ENCODE measurements at places on chromosomes 5 and 9.

- peak; percentile 24 for DNase-seq
Measured at GRCh38 chr5:132772291-132773070, 4.6 kb downstream of the SEPTIN8 start.

DNA sequence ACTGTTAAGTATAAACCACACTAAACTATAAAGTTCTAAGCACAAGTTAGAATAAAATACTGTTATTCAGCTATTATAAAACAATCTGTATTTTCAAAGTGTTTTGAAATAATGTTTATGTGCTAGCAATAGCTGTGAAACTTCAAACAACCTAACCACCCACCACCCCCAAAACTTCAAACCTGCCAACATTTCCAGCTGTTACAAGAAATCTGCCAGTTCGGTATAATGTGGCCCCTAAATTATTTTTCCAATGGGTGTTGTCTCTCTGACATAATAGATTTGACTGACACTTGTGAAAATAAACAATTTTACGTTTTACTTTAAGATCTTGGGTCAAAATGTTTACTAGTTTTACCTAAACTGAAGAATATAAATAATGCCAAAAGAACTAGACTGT, 24.7 kb downstream of the MAPKAP1 start:
- DNase-seq: no peak

- no peak for DNase-seq
Measured at GRCh38 chr5:148996270-148996669, 66.6 kb downstream of the SH3TC2 start.

- no peak for DNase-seq
Measured at GRCh38 chr5:148224117-148224742, 14.1 kb upstream of the MARCOL start.

DNA sequence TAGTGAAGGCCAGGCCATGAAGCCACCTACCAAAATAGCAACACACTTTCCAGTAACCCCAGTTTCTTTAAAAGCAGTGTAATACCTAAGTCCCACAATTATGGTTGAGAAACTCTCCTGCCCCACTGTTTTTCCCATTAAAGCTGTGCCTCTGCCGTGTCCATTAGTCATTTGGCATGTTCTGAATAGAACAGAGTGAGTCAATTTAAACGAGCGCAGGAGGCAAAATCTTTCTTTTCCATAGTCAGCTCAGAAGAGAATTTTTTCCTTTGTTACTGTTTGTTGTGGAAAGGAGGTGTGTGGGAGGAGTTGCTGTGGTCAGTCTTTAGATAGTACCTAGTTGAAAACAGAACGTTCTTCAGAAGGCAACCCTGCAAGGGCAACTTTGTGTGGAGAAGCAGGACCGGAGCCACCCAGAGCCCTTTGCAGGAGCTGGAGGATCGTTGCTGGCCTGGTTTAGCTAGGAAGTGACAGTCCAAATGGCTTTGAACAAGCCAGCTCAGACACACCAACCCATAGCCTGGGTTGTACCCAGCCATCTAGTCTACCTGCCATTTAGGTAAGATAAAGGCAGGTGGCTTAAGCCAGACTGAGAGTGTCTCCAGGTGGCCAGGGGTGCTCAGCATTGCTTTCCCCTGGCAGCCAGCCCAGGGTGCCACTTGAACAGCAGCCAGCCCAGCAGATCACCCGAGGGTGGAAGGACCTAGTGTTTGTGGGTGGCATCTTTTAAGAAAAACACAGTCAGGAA, 30.4 kb downstream of the GADD45G start:
- peak; percentile 88 for DNase-seq

DNA sequence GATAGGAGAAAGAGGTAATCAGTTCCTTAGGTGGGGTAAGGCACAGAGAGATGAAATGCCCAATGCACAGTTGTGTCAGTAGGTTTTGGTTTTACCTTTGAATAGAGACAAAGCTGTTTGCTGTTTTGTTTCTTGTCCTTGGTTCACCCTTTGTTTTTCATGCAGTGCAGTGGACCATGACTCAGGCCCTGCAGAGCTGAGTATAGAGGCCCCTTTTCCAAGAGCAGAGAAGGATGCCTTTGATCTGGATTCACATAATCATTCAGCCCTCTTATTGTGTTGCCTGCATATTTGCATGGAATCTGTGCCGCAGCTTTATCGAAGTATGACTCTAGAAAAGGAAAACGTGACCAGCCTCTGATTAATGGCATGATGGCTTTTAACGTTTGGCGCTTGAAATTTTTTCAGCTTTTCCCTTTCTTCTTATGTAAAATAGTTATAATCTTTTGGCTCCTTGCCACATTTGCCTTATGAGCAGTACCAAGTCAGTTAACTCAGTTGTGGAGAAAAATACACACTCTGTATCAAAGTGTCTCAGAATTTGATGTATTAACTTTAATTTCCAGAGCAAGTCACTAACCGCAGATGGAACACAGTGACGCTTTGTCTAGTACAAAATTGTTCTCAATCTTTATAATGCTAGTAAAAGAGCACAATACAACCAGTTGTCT, 197.6 kb downstream of the KDM4C start:
- DNase-seq: peak; percentile 86

GRCh38 chr5:174608631-174609097, 115.7 kb upstream of the MSX2 start:
- peak; percentile 52 for DNase-seq

- DNase-seq: peak; percentile 53
Measured at GRCh38 chr5:115267617-115268016, 4.9 kb upstream of the PGGT1B start.

DNA sequence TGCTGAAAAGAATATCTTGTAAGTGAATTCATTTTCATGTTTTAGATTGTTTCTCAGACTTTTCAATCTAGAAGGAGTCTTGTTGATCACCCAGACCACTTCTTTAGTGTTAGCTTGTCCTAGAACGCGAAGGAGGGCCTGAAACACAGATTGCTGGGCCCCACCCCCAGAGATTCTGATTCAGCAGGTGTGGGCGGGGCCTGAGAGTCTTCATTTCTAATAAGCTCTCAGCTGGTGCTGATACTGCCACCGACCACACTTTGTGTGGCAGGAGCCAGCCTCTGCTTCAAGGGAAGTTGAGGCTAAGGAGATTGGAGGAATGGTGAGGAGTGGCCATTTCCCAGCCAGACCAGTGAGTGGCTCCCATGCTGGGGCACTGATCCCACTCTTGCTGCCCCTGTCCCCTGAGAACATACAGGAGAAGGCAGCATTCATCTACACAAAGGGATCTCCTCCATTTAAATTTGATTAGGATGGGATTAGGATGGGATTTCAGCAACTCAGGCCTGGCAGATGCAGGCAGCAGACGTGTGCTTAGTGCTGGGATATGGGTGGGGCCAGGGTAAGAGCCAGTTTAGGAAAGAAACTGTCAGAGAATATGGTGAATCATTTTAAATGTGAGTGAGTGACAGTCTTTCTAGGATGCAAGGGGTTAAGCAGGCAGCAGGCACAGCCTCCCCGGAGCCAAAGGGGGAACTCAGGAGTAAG, 35.9 kb downstream of the ZNF618 start:
- DNase-seq: no peak

DNA sequence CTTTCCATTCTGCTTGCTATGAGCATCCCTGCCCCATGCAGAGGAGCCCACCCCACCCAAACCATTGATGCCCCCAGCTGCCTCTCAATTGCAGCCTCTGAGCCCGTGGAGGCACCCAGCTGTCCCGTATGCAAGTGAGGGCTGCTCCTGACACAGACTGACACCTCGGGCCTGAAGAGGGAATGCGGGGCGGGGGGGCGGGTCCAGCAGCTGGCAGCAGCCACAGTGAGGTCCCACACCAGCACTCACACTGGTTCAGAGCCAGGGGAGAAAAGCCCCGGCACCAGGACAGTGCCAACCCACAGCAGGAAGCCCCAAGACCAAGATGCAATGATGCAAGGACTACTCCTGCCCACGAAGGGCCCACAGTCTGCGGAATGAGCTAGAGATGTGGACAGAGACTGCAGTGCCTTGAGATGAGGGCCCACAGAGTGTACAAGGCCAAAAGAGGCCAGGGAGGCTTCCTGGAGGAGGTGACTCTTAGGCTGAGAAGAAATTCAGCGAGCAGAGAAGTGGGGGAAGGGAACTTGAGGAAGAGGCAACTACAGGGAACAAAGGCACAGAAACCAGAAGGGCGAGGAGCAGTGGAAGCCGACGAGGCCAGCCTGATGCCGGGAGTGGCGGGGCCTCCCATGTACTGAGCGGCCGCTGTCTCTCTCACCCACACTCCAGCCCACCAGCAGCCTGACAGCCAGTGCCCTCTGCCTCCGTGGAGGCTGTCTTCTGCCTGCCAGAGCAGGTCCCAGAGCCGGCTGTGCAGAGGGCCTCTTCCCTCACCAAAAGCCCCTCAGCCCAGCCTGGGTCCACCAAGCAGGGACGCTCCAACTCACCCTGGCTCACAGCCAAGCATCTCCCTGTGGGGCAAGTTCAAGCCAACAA, 9.2 kb downstream of the EEIG1 start:
- no peak for DNase-seq

DNA sequence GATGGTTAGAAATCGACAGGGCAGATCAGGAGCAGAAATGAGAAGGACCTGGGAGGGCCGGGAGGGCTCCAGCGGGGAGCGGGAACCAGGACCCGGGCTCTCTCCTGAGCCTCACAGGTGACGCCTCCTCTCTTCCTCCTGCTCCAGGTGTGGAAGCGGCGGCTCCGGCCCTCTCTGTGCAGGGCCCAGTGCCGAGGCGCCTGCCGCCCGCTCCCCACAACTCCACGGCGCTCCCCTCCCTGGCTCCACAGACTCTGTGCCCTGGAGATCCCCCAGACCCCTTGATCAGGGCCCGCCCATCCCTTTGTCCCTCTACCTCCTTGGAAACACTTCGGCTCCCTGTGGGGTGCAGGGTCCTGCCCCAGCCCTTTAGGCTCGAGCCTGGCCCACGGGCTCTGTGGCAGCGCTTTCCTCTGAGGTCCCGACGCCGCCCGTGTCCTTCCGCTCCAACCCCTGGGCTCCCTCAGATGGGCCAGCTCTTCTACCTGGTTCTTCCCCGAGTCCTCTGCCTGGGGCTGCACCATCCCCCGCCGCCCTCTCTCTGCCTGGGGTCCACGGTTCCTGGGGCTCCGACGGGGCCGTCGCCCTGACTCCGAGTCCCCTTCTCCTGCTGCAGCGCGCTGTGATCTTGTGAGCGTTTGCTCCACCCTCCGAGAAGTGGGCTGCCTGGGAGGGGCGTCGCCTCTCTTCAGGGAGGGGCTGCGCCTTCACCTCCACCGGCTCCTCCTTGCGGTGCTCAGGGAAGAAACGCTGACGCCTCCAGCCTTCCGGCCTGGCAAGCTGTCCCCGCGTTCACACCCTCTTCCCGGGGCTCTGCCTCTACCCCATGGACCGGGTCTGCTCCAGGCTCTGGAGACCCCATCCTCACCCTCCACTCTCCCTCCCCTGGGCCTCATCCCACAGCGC, 22.4 kb upstream of the SLC6A3 start:
- DNase-seq: no peak

DNA sequence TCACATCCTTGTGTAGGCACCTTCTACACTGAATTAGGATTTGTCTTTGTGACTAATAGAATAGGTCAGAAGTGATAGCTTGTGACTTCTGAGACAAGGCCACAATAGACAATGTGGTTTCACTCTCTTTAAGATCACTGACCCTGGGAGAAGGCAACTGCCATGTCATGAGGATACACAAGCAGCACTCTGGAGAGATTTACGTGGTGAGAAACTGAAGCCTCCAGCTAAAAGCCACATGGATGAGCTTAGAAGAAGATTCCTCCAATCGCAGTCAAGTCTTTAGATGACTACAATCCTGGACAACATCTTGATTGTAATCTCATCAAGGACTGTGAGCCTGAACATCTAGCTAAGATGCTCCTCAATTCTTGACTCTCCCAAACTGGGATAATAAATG, 206.6 kb downstream of the ESM1 start:
- DNase-seq: no peak

GRCh38 chr5:132227485-132228240, at the start of gene P4HA2:
P4HA2 (minus strand) TSS chr5:132227853; CDS start chr5:132218626, 9,227 bp downstream.
- peak; percentile 45 for DNase-seq

- no peak for DNase-seq
Measured at GRCh38 chr5:109961751-109962150, 272.0 kb downstream of the MAN2A1 start.

- DNase-seq: no peak
Measured at GRCh38 chr9:88243736-88244135, 105.5 kb upstream of the SPATA31C2 start.

DNA sequence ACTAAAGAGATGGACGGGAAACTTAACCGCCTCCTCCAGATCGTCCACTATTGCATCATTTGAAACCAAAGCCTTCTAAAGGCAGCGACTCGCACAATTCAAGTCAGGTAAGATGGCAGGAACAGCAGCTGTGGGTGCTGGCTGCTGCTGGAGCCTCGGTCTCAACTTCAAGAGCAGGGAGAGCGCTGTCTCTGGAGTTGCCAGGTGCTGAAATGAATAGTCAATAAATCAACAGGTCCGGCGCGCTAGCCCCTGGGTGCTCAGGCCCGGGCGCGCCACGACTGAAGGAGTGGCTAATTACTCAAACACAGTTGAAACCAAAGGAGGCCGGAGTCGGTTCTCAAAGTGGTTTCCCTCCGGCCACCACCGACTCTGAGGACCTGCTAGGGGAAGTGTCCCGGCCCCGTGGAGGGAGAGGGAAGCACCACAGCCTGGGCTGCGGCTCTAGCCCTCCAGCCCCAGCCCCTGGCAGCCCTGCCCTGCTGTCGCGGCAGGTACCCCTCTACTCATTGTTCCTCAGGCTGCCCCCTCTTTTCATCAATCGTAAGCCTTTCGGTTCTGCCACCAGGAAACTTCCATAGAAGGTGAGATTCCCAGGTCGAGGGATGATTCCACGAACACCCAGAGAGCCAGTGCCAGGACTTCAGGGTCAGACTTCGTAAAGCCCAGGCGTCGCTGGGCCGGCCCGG, 804 bp downstream of the TTC39B start:
- DNase-seq: peak; percentile 41

DNA sequence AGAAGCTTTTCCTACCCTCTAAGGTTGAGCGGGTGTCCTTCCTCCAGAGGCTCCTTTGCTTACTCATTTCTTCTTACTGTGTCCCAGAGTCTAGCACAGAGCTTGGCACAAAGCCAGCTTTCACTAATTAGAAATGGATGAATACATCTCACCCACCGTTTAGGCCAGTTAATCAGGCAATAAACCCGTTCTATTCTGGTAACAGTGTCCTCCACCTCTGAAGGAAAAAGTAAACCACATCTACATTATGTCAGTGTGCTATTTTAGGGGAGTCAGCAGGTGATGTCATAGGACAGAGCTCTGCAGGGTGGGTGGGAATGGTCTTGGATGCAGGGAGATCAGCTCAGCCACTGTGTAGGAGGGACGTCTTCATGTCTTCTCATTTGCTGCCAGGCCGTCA, 109.2 kb downstream of the OSTF1 start:
- peak; percentile 23 for DNase-seq

Data from astrocyte (in vitro differentiated cells and primary cell).